PC-3 (cell line): ENCODE measurements at places on chromosomes 1 and 21. TPM values are rescaled to one million over a fixed set of nuclear protein-coding genes. Genes with fewer than 3 reads are reported as not detected.

Gene OPRD1
- not detected in 2 replicates for total RNA-seq

DNA sequence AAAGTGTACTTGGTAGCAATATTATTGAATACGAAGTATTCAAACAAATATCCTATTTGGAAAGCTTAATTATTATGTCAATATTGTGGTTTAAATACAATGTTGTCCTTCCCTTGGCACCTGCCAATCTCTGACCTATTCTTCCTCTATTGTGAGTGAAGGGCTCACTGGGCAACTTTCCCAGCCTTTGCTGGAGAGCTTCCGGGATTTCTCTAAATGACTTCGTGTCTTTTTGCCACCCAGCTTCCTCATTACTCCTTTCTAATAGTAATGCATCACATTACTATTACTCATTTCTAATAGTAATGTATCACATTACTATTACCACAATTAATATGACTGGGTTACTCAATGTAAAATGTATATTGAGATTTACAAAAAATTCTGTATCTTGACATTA is 880.6 kb downstream of the BRINP3 start:
- H3K36me3 ChIP-seq: no peaks in the 10 kb centered on the region
- no peaks in the 10 kb centered on the region for H3K27me3 ChIP-seq
- peak; percentile 76 for DNase-seq
- no peak overlapping the region for H3K4me3 ChIP-seq
- H3K27ac ChIP-seq: no peak overlapping the region
- H3K4me1 ChIP-seq: peaks cover 5% of the 10 kb centered on the region; the same call in 1 of the 2 replicates

Gene SPRR1B
- total RNA-seq: not detected in 2 replicates

Gene AHCTF1
- 38.0 and 52.3 TPM in 2 replicates for total RNA-seq

Gene ARPC5
- 60.0 and 76.1 TPM in 2 replicates for total RNA-seq

Gene SPTA1
- total RNA-seq: not detected in 2 replicates
